ENCODE measurements at places on chromosomes 7 and 10.

- DNase-seq, result peak; percentile 75
Observed at GRCh38 chr10:4661511-4662255, 164.3 kb upstream of the AKR1E2 start.

- no peak for DNase-seq
Observed at GRCh38 chr7:15330943-15331342, 230.9 kb downstream of the AGMO start.

DNA sequence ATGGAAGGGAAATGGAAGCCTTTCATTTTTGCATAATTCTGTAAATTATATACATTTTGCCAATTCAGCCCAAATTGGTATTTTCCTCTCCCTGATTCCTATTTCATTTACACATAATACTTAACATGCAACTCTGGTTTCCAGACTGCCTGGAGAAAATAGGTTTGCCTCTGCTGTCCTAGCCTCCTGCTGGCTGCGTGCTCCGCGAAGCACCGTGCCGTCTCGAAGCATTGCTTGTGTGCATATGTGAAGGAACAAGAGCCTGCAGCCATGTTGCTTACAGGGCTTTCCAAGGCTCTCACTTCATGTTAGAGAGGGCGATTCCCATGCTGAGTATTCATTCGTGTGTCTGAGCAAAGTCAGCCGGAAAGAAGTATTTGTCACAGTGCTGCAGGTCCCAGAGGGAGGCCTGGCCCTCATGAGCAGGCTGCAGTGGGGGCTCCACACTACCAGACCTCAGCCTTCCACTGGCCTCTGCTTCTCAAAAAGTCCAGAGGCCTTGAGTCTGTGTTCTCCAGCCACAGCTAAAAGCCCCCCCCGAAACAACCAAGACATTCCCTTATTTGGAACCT lies 66.5 kb downstream of the CLRN3 start:
- no peak for DNase-seq

- no peak for DNase-seq
Observed at GRCh38 chr7:101129603-101130117, 2.8 kb downstream of the SERPINE1 start.

- DNase-seq, result peak; percentile 62
Observed at GRCh38 chr10:60291344-60291930, 98.2 kb downstream of the ANK3 start.

Data from fibroblast of mammary gland (primary cell).